NCI-H1092 treated with DMSO at 0.1 percent for 48 hours (cell line): ENCODE measurements at places on chromosomes 3 and 15.

- no peak for DNase-seq
These were observed 313.4 kb upstream of the STT3B start for GRCh38 chr3:31219131-31219843.

GRCh38 chr15:100093211-100094126, 248.3 kb downstream of the ADAMTS17 start:
- no peak for DNase-seq

GRCh38 chr3:118187221-118187620, 847.4 kb downstream of the IGSF11 start:
- DNase-seq, result no peak

DNA sequence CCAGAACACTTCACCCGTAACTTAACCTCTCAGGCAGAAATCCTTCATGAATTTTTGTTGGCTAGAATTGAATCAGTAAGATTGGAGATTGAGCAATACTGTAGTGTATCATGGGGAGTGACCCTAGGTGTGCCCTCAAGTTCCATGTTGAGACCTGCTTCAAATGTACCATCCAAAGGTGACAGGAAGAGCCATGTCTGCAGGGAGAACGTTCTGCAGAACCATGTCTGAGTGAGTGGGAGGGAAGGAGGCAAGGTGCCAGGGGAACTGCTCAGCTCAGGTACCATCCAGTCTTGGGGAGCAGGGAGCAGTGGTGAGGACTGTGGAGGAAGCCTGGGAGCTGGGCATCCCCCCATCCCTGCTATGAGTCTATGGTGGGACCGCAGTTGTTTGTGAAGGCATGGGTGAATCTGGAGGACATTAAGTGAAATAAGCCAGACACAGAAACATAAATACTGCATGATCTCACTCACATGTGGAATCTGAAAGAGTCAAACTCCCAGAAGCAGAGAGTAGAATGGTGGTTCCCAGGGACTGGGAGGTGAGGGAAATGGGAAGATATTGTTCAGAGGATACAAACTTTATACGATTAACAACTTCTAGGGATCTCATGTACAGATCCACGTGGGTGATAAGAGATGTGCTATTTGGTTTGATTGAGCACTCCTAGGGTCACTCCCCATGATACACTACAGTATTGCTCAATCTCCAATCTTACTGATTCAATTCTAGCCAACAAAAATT, 23.3 kb downstream of the CFAP161 start:
- no peak for DNase-seq

- DNase-seq, result no peak
These were observed 313.4 kb upstream of the NECTIN3 start for GRCh38 chr3:110758208-110758607.

- DNase-seq, result no peak
These were observed 86.4 kb upstream of the SLC4A7 start for GRCh38 chr3:27570421-27571106.

- no peak for DNase-seq
These were observed 291.0 kb upstream of the TGFBR2 start for GRCh38 chr3:30315447-30315846.
